ENCODE measurements at places on chromosomes 7 and 10.

DNA sequence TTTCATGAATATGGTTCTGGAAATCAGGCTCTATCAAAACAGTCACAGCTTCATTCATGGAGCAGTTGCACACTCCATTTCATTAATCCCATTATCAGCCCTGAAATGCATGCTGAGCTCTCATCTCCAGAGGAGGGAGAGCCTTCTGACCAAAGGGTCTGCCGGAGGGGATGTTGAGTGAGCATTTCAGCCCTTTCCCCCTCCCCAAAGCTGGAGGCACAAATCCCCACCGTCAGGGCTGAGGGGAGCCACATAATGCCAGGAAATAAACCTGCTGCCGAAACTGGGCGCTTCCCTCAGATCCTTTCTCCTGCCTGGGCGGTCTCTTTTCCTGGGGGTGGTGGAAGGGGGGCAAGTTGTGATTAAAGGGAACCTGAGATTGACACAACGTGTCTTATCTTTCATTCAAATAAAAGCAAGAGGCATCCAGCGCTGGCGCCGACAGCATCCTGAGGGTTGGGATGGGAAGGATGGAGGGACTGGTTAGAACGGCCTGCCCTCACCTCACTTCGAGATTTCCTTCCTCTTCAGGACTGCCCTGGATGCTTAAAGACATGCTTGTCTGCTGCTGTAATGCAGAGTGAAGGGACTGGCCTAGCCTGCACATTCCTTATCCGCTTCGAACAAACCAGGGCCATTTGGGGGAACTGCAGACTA is 71.6 kb downstream of the TLL2 start:
- no peak for DNase-seq

DNA sequence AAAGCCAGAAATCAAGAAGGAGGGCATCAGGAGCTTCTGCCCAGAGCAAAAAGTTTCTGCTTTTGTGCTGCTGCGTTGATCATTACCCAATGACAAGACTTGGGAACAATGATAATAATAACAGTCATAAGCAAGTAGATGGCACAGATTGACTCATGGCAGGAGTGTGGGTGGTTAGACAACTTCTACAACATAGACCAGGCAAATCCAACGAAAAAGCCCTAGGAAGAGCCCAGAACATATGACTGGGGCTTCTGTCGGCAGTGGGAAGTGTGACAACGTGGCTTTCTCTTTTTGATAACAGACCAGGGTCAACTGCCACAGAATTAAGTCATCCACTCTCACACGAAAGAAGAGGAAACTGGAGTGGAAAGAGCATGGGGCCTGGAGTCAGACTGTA is 85.4 kb upstream of the TRIL start:
- DNase-seq = no peak

- no peak for DNase-seq
These were observed 1016.4 kb upstream of the SORCS1 start for GRCh38 chr10:108180878-108181277.

- peak; percentile 76 for DNase-seq
These were observed 137.2 kb downstream of the ARID5B start for GRCh38 chr10:62038609-62039190.

GRCh38 chr7:6273380-6273837 is 985 bp upstream of the CYTH3 start:
- DNase-seq = peak; percentile 31

DNA sequence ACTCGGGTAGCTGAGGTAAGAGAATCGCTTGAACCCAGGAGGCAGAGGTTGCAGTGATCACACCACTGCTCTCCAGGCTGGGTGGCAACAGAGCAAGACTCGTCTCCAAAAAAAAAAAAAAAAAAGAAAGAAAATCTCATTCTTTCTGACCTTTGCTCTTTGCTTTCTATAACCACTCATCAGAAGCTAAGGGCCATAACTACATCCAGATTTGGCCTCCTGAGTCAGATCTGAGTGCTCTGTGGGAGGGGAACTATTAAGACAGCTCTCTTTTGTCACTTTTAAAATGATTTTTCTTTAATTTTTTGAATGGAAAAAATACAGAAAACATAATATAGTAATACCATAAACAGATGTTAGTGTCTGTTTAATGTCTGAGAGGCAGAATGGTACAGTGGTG is 210.1 kb downstream of the KIAA1217 start:
- no peak for DNase-seq

GRCh38 chr7:148611692-148612091 is 21.1 kb downstream of the C7orf33 start:
- DNase-seq = no peak

DNA sequence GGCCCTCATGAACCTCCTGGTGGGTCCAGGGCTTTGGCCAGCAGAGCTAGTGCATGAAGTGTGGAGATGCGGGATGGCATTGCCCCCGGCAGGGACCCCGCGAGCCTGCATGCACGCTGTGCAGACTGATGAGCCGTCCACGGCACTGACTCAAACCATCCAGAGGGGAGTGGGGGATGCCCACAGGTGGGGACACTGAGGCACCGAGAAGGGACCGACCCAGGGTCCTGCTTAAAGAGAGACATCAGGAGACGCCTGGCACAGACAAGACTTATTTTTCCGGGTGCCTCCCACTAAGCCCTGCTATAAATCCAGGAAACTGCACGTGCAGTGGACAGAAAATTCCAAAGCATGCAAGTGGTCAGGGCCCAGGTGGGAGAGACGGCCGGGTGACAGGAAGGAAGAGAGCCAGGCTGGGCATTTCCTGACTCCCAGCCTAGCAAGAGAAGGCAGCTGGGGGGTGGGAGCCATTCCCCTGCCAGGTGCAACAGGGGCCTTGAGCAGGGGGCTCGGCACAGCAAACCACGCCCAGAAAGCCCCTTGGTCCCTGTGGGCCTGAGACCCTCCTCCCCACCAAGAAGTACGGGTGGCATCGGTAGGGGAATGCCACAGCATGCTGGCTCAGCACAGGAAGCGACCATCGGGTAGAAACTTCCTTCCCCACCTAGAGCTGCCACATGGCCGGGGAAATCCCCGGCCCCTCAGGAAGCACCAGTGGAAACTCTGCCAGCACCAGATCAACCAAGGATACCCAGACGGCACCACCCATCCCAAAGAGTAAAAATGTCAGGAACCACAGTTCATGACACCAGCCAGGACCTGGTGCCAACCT is 91.5 kb downstream of the FOXL3 start:
- peak; percentile 18 for DNase-seq

DNA sequence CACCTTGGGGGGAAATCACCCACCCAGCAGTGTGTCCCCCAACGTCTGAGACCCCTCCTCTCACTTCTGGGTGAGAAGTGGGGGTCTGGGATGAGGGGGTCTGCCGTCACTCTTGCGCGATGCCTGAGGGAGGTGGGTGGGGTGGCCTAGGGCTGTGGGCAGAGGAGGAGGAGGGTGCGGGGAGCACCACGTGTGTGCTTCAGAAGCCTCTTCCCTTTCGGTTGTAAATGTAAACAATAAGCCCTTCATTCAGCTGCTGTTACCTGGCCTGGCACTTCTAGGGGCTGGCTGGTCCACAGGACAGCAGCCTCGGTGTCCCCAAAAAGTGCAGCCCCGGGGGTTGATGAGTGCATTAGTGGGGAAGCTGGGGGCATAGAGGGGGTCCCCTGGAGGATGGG is 1.3 kb downstream of the CLIP2 start:
- DNase-seq = no peak

DNA sequence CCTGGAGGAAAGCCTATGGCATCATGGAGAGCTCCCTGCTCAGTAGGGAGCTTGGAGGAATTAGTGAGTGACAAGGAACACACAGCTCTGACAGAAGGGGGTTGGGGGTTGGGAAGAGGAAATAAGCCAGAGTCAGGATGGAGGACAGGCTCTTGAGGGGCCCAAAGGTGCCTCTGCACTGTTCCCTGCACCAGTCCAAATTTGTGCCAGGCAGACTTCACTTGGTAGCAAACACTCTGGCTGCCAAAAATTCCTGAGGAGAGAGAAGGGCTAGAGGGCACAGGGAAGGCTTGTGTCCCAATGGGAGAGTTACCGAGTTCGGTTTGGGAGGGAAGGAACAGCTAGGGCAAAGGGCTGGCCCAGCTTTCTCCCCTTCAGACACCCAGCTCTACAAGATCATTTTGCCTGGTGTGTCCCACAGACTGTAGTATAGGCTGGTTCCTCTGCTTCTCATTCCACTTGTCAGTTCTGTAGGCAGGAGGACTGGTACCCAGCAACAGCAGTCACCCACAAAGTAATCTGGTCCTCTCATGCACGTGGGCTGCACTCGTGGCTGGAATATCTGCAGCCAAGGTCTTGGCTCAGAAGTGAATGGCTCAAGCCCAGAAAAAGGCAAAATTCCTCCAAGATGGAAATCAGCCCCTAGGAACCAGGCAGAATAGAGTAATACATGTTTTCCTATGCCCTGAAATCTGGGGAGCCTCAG is 8.0 kb upstream of the KCNIP2 start:
- no peak for DNase-seq

DNA sequence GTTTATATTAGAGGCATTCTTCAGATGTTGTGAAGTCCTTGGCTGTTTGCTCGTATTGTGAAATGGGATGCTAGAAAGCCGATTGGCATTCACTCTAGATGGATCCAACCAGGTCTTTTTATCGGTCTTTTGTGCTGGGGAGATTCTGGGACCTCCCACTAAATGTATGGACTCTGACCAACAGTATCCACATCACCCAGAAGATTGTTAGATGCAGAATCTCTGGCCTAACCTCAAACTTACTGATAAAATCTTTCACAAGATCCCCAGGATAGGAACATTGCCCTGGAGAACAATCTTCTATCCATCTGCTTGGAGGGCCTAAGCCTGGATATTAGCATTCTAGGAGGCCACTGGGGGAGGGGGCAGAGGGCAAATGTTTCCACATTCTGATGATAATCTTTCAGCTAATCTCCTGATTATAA is 160.9 kb downstream of the PLXDC2 start:
- no peak for DNase-seq

- DNase-seq = no peak
These were observed 114.4 kb upstream of the CREB5 start for GRCh38 chr7:28297801-28298459.

DNA sequence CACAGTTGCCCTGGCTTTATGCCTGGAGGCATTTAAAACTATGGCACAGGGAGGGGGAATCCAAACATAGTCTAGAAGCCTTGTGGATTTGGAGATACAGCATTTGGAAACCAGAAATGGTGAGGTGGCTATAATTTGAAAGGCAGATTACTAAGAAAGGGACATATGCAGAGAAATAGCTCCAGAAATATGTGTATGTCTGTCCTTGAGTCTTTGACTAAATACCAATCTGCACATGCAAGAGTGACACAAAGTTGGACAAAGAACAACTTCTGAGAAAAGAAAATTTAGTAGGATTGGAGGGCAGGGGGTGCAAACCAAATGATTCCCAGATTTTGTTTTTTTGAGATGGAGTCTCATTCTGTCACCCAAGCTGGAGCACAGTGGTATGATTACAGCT is 229.6 kb downstream of the TMEM26 start:
- DNase-seq = no peak

DNA sequence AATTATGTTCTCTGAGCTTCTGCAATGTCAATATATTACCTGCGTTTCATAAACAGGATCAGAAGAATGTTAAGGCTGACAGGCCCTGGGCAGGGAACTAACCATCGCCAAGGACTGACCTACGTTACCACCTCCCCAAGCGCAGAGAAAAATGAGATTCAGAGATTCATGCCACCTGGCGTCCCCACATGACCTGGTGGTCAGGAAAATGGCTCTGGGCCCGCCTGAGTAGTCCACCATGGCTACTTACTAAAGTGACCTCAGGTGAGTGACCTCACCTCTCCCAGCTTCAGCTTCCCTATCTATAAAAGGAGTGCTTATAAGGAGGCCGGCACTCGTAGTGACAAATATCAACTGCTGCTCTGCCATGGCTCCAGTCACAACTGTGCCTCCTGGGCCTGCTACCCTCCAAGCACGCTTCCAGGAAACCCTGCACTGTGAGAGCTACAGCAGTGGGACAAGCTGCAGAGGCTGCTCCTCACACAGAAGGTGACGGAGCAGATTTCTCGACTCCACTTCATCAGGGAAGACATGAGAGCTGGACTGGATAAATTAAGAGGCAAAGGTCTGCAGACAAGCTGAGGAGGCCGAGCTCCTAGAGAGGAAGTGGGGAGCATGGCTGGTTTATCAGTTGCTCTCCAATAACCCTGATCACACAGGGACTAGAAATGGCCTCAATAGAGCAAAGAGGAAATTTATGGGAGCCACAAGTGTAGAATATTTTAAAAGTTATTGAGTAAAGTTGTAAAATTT is 103.0 kb downstream of the RNF216 start:
- DNase-seq = no peak

DNA sequence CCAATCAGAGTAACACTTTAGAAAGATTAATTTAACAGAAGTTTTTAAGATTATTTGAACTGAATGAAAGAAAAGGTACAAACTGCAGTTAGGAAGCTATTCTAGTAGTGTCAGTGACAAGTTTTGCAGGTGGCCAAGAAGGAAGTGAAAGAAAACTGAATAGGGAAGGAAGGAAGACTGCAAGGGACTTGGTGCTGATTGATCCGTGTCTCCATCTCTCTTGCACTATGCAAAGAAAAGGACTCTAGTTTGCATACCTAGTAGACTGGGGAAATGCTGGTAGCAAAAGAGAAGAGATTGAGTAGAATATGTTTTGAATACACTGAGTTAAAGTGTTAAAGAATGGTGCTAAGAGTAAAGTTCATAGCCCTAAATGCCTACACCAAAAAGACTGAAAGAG is 33.0 kb downstream of the OR6V1 start:
- no peak for DNase-seq

- no peak for DNase-seq
These were observed 254.9 kb downstream of the SORCS3 start for GRCh38 chr10:104895981-104896380.

All from left cardiac atrium (tissue), 4 donors.